SHP77 (cell line): ENCODE measurements at places on chromosomes 7 and 10.
A peak's percentile ranks its signal among the peaks of the same experiment; 100 is the strongest.

GRCh38 chr10:132836248-132836831, 50.4 kb upstream of the NKX6-2 start:
- DNase-seq, result no peak

DNA sequence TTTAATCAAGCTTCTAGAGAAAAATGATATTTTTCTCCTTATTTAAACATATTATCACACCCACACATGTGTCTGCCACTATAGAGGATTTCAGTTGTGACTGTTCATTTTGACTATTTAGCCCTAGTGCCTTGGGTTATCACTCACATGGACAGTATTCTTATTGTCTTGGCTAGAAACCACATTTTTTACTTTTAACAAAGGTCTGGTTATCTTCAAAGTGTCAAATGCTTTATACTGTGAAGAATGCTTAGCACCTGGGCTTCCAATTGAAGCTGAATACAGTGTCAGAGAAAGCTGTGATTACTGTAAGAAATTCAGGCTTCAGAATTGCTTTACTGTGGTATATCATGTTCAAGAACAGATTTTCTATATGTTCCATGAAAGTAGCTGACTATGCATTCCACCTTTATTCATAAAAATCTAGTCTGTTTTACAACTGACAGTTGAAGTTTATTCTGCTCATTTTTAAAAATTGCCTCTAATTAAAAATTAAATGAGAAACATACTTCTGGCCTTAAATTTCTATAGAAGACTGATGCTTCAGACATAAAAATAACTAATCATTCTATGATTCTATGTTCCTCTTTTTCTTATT, 278.6 kb downstream of the SEMA3D start:
- DNase-seq, result no peak

GRCh38 chr10:34231441-34232180, 583.5 kb downstream of the PARD3 start:
- peak; percentile 10 for DNase-seq

DNA sequence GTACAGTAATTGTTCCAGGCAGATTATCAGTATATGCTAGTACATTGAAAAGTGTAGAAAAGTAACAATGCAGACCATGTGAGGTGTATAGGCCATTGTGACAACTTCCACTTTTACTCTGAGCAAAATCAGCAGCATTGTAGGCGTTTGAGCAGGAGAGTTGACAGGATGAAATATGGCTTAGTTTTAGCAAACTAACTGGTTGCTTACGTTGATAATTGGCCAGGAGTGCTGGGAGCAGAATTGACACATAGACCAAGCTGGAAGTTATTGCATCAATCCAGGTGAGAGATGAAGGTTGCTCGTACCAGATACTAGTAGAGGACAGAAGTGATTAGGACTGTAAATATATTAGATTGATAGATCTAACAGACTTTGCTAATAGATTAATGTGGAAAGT, 46.0 kb downstream of the LCOR start:
- no peak for DNase-seq

GRCh38 chr7:123865517-123866117, 20.6 kb downstream of the HYAL4 start:
- DNase-seq, result peak; percentile 61

DNA sequence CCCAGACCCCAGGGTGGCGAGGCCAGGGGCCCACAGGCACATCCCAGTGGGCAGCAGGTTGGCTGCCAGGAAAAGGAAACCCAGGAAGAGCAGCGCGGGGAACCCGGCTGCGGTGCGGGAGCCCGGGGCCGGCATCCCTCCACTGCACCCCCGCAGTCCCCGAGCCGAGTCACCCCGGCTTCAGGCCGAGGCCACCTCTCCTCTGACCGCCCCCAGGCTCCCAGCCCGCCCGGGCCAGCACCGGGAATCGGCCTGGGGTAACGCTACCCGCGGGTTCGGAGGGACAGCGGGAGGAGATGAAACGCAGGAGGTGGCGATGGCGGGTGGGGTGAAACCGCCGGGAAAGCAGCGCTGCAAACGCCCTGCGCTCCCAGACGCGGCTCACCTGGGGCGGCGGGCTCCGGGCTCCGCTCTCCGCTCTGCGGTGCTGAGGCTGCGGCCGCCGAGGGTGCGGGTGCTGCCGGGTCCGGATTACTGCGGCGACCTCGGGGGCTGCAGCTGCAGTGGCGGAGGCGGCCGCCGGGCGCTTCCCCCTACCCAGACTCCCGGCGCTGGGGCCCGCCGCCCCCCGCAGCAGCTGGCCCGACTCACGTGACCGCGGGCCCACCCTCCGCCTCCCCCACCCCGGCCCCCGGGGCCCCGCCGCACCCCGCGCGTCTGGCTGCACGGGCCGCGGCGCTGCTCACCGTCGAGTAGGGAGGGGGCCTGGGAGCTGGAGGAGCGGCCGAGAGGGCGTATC, at the start of gene SCRN1:
SCRN1 (minus strand) TSS at position 545 of the 739 bp plus-strand sequence. CDS start 20,734 bp downstream, outside the sequence.
- DNase-seq, result peak; percentile 51

DNA sequence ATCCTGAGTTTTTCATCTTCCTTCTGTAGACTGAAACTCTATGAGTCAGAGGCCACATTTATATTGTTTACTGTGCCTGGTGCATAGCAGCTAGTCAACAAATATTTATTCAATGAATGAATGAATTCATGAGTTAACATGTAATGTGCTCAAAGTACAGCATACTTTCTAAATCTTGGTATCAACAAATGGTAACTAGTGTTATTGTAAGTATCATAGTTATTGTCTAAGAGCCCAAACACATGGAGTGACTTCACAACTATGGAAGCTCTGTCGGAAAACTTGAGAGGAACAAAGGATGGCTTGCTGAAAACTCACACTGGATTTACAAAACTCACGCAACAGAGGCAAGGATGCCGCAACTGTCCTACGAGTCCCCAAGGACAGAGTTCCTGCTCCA, 35.9 kb downstream of the DENND2A start:
- DNase-seq, result no peak

GRCh38 chr10:77479586-77479985, 158.0 kb downstream of the KCNMA1 start:
- DNase-seq, result no peak

DNA sequence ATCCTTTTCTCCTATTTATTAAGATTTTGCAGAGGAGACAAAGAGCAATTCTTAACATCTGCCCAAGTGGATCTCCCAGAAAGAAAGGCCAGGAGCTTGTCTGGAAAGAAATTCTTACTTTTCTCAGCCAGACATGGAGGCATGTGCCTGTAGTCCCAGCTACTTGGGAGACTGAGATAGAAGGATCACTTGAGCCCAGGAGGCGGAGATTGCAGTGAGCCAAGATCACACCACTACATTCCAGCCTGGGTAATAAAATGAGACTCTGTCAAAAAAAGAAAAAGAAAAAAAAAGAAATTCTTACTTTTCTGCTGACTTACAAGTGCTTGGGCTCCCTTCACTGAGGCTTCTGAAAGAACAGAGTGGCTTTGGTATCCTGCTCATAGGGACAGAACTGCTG, 2.4 kb upstream of the CYP3A43 start:
- no peak for DNase-seq

GRCh38 chr7:10355816-10356215, 617.9 kb upstream of the PHF14 start:
- DNase-seq, result no peak

GRCh38 chr7:114678116-114678515, 243.8 kb upstream of the MDFIC start:
- DNase-seq, result no peak

GRCh38 chr7:106717955-106718871, 57.3 kb upstream of the CCDC71L start:
- DNase-seq, result no peak

GRCh38 chr10:22366435-22366703, 21.1 kb downstream of the SPAG6 start:
- DNase-seq, result no peak

GRCh38 chr10:79383974-79384606, 36.8 kb downstream of the PPIF start:
- DNase-seq, result no peak

DNA sequence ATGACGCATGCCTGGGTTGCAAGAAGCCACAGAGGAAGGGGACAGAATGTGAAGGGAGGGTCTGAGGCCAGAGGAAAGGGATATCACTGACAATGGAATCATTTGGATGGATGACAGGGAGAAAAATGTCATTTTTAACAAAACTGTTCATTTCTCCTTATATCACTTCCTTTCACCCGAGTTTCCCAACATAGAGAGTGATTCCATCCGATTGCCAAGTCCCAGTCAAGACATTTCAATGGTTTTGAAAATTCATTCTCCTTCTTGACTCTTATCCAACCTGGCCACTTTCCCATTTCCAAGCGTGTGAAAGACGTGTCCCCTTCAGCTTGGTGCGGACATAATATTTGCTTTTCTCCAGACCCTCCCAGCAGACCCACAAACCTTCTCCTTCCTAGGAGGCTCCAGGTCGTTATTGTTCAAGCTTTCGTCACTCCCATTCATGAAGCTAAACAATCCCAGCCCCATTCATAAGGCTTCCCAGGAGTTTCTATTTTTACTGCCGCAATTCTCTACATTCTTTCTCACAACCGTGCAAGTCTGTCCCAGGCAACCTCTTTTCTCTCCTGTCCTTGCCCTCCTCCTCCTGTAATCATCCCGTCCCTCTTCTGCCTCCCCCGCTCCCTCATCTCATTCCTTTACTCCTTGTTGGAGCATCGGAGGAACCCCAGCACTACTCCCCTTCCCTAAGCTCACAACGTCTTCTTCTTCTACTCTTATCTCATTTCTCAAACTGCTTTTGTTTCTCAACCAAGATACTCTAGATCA, 301.3 kb upstream of the KLF6 start:
- DNase-seq, result no peak

GRCh38 chr10:84696610-84697009, 368.2 kb downstream of the CCSER2 start:
- no peak for DNase-seq

- no peak for DNase-seq
Observed at GRCh38 chr7:22610263-22610662, 110.3 kb upstream of the STEAP1B start.

DNA sequence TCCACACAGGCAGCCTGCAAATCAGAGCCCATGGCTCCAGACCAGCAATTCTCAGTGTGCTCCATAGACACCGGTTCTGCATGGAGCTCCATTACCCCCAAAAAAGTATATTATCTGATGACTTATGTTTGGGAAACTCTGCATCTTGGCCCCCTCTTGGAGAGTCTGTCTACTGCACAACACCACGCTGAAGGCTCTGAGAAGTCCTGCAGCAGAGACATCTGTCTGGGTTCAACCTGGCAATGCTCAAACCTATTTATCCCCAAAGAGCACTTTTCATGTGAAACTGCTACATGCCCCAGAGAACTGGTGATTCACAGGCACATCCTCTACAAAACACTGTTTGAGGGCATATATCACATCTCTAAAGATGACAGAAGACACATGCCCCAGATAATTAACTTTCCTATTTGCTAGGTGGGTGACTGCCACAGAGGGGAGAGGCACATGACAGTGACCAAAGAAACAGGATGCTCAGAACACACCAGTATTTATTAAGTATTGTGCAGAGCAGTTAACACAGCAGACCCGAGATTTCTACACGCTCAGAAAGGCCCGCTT, 83.8 kb downstream of the DLG5 start:
- no peak for DNase-seq

DNA sequence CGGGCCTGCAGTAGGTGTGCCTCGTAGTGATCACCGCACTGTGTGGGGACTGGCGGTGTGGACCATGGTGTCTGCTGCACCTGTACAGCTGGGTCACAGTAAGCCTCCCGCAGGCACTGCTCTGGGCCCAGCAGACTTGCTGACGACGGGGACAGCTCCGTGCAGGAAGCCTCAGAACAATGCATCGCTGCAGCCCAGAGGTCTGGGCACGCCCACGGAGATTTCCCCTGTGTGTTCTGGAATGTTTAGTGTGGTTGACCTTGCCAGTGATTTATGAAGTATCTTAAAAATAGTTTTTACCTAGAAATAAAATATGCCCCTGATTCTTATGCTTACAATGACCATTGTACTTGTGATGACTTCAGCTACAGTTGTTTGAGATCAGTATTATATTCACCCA, 59.1 kb upstream of the ZNF32 start:
- DNase-seq, result no peak

GRCh38 chr10:132120200-132120599, 54.5 kb downstream of the JAKMIP3 start:
- no peak for DNase-seq

DNA sequence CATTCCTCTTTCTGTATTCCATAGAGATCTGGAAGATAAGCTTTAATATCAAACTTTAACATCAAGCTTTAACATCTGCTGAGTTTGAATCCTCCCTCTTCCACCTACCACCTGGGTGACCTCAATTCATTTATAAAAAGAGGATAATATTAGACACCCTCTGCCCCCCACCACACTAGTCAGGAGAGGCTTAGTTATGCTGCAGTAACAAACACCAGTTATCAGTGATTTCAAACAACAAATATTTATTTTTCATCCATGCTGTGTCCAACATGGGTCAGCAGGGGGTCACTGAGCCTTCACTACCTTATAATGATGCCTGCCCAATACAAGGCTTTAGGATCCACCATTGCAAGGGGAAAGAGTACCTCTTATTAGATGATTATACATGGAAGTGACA, 322.0 kb downstream of the RNLS start:
- DNase-seq, result no peak

GRCh38 chr10:85080934-85081333, 752.5 kb downstream of the CCSER2 start:
- DNase-seq, result no peak

GRCh38 chr10:101397140-101397539, 43.2 kb downstream of the BTRC start:
- no peak for DNase-seq

DNA sequence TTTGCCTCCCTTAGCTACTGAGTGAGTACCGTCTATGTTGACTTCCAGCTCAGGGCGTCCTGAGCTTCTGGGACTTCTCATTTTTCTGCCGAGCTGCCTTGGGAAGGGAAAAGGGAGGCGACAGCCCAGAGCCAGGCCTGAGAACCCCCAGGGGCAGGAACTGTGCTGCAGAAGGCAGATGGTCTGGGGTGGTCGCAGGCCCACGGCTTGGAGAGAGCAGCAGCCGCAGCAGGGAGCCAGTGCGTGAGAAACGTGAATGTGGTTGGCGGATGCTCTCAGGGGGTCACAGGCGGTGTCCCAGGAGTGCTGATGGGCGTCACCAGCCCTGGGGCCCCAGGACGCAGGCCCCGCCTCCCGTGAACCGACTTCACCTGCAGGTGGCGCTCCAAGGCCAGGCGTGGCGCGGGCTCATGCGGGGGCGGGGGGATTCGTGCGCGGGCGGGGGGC, 9.2 kb upstream of the PWWP2B start:
- DNase-seq, result no peak

- no peak for DNase-seq
Observed at GRCh38 chr10:3961082-3961481, 176.1 kb upstream of the KLF6 start.

GRCh38 chr10:36224431-36224985, 582.4 kb upstream of the FZD8 start:
- DNase-seq, result no peak

- DNase-seq, result no peak
Observed at GRCh38 chr10:64731016-64731415, 1209.8 kb downstream of the REEP3 start.
